Myocyte (in vitro differentiated cells): ENCODE measurements at places on chromosomes 6 and 20. TPM values are rescaled to one million over a fixed set of nuclear protein-coding genes. Genes with fewer than 3 reads are reported as not detected.

PTCHD4 gene
- total RNA-seq, result 19.2 and 26.4 TPM in 2 replicates

GRCh38 chr6:41437604-41438003 lies 102.2 kb downstream of the NCR2 start:
- DNase-seq, result no peak

GGT7 gene
- total RNA-seq, result 3.1 and 4.0 TPM in 2 replicates

- no peak for DNase-seq
Observed at GRCh38 chr6:36786055-36786675, 53.1 kb downstream of the CPNE5 start.
